ENCODE measurements at places on chromosomes 13 and 19.

DNA sequence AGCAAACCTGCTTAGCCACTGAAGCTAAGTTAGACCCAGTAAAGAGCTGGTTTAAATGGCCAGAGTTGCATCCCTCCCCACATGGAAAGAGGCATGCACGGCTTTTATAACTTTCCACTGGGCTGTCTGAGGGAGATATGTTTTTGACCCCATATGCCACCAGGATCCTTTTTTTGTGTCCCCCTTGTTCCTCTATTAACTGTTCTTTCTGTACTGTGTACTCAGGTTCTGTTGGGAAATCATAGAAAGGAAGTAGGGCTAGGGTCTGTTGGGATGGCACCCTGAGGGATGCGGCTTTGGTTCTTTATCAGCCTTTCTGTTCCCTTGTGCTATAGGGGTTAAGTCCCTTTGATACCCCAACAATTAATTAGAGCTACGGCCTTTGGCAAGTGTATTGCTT, 12.2 kb upstream of the TM9SF2 start:
- no peak for DNase-seq

DNA sequence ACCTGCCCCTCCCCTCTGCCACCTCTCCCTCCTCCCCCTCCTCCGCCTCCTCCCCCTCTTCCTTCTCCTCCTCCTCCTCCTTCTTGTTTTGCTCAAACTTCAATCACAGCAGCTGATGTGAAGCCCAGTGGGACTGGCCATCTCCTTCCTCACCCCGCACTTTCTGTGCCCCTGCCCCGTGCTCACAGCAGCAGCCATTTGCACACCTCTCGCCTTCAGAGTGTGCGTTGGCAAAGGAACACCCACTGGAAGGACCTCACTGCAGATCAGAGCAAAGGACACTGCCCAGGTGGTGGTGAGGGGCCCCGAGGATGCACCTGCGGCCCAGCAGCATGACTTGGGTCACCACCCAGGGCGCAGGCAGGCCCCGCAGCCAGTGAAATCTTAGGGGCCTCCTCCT, 98.8 kb downstream of the SOX1 start:
- no peak for DNase-seq

DNA sequence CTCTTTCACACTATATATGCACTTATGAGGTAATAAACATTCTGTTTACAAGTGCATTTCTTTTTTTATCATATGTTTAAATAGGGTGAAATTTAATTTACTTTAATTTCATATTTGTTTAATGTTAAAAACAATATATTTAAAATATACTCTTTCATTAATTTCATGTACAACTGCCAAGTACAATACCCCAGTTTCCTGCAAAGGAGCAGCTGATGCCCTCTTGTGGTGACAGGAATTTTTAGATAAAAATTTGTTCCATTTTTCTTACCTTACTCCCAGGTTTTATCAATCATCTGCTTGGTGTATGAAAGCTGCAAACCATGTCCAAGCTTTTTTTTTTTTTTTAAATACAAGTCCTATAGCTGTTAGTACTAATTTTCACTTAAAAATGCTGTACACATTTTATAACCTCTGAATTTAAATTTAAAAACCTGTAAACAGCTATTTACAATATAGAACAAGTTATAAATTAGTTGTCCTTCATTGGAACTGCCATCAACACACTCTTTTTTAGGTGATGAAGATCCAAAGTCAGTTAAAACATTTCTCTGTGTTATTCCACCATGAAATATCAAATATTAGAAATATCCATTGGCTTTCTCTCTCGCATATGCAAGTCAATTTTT, 4.9 kb downstream of the PCDH20 start:
- DNase-seq: peak; percentile 20

- DNase-seq: no peak
Measured at GRCh38 chr13:94214121-94214520, 265.4 kb downstream of the DCT start.

DNA sequence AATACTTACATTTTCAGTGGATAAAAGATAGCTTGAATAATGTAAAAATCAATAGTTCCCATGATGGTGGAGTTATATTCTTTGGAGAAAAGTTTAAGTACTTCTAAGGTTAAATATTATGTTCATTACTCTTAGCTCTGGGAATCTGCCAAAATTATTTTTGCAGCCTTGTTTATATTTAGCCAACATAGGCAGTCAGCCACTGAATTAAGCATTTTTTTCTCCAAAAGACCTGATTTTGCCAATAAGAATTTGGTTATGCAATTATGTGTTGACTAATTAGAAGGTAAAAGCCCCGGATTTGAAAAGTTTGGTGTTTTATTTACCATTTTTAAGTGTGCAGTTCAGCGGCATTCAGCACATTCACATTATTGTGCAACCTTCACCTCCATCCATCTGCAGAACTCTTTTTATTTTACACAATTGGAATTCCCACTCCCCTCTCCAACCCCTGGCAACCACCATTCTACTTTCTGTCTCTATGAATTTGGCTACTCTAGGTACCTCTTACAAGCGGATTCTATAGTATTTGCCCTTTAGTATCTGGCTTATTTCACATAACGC, 90.1 kb upstream of the C1QTNF9B start:
- DNase-seq: no peak

DNA sequence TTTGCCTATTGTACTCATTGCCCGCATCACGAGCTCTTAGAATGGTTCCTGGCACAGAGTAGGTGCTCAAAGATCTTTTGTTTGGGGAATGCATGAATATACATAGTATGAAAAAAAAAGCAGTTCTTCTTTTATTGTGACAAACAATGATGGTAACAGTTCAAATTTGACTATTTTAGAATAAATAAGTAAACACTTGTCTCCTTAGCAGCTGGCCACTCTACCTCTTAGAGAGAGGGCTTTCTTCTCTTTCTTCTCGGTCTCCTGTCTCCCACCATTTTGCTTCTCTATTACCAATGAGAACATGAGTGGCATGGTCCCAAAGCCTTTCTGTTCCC, 639 bp upstream of the SLAIN1 start:
- no peak for DNase-seq

GRCh38 chr13:84645196-84646012, 763.1 kb upstream of the SLITRK1 start:
- DNase-seq: no peak

DNA sequence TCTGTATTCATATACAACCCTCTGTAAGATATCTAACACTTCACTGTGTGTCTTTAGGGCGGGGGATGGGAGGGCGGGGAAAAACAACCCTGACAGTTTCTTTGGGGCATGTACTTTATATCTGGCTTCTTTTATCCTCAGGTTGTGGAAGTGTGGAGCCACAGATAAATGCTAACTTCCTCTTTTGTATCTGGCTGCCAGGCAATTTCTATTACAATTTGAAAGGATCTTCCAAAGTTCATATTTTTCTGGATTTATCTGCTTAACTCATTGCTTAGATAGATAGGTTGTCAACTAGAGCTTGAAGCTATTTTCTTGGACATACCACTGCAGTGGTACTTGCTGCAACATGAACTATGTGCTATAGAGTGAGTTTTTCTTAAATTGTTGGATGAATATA, 393.0 kb downstream of the LMO7 start:
- DNase-seq: no peak

- no peak for DNase-seq
Measured at GRCh38 chr19:18469069-18469846, 31.3 kb upstream of the ISYNA1 start.

DNA sequence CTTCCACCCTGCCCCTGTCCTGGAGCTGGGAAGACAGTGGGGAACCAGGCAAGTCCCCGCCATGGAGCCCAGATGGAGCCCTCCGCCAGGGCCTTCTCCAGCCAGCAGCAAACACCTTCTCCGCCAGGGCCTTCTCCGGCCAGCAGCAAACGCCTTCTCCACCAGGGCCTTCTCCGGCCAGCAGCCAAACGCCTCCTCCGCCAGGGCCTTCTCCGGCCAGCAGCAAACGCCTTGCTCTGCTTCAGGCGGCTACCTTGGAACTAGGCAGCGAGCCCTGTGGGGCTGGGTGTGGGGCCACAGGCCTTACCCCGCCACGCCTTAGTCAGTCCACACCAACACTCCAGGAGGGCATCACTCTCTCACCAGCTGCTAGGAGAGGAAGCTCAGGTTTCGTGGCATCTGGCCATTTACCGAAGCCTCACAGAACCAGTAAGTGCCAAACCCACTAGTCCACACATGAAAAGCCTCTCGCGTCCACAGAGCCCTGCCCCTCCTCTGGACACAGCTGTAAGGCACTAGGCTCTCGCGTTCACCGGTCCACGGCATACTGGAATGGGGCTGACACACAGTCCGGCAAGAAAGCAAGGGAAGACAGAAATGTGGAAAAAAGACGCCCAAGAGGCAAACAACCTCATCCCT, 41.0 kb downstream of the MLLT1 start:
- no peak for DNase-seq

DNA sequence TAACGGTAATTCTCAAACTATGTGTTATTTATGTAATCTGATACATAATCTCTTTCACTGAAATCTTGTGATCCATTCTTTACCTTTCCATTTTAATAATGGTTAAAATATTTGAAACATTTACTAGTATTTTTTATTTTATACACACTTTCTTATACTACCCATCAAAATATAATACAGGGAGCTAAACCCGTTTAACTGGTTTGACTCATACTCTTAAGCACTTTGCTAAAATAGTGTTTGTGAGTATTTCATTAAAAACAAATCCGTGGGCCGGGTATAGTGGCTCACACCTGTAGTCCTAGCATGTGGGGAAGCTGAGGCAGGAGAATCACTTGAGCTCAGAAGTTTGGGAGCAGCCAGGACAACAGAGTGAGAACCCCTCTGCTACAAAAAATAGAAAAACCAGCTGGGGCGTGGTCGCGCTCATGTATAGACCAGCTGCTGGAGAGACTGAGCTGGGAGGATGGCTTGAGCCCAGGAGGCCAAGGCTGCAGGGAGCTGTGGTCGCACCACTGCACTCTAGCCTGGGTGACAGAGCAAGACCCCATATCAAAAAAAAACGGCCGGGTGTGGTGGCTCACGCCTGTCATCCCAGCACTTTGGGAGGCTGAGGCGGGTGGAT, 43.8 kb upstream of the DCUN1D2 start:
- DNase-seq: no peak

GRCh38 chr19:13398780-13399726, 107.2 kb downstream of the CACNA1A start:
- DNase-seq: peak; percentile 90

DNA sequence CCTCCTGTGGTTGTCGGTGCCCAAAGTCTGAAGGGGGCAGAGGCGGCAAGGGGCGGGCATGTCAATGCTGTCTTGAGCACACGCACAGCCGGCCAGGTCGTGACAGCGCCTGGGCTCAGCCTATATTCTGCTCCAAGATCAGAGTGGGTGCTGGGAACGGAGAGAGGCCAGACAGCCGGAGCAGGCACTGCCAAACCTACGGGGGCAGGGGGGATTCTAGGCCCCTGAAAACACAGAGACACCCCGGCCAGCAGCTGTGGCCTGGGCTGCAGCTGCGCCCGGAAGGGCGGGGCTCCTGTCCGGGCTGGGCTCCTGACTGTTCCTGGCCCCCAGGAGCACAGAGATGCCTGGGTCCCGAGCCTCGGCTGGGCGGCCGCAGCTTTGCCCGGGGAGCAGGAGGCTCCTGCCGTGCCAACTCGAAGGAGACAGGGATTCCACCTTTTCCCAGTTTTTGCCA, 2662.9 kb upstream of the PCDH20 start:
- no peak for DNase-seq

DNA sequence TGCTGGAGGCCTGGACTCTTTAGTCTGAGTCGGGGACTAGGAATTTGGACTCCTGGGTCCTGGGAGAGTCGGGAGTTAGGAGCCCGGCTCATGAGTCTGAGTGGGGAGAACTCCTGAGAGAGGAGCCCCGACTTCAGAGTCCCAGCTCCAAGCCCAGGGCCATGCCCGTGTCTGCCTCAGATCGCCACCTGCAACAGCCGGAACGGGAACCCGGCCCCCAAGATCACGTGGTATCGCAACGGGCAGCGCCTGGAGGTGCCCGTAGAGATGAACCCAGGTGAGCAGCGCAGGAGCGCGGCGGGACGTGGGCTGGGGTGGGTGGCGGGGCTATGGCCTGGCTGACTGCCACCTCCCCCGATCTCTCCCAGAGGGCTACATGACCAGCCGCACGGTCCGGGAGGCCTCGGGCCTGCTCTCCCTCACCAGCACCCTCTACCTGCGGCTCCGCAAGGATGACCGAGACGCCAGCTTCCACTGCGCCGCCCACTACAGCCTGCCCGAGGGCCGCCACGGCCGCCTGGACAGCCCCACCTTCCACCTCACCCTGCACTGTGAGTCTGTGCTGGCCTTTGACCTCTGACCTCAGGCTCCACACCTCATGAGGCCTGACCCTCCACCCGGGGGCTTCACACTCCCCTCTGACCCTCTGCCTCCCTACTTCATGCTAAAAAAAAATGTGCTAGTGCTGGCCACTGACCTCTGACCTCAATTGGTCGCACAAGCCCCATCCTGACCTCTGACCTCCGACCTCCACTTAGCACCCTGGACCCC, 4.4 kb downstream of the BCAM start:
- DNase-seq: no peak

Measured in SW 1271 (cell line).